Karpas-422 (cell line): ENCODE measurements at places on chromosomes 16 and 17. TPM values are rescaled to one million over a fixed set of nuclear protein-coding genes. Genes with fewer than 3 reads are reported as not detected.

FA2H gene
- total RNA-seq, result not detected in 2 replicates

CTRB1 gene
- total RNA-seq, result not detected in 2 replicates

DPEP2 gene
- not detected in 2 replicates for total RNA-seq

MRPS7 gene
- 48.8 and 58.7 TPM in 2 replicates for total RNA-seq

CCT6B gene
- 5.4 and 7.0 TPM in 2 replicates for total RNA-seq

C17orf67 gene
- total RNA-seq, result 0.32 TPM in 1 of 2 replicates, not detected in the other

COG7 gene
- total RNA-seq, result 18.6 and 21.3 TPM in 2 replicates

KRT23 gene
- total RNA-seq, result not detected in 2 replicates

GAST gene
- not detected in 2 replicates for total RNA-seq

C16orf89 gene
- total RNA-seq, result not detected in 2 replicates

CDH3 gene
- total RNA-seq, result 0.97 TPM in 1 of 2 replicates, not detected in the other

ZDHHC1 gene
- total RNA-seq, result 0.11 TPM in 1 of 2 replicates, not detected in the other

CD300E gene
- not detected in 2 replicates for total RNA-seq
